ENCODE measurements at places on chromosomes 3 and 15. TPM values are rescaled to one million over a fixed set of nuclear protein-coding genes. Genes with fewer than 3 reads are reported as not detected.

CCDC12 gene
- 151 TPM for polyA plus RNA-seq

ADCY5 gene
- polyA plus RNA-seq = not detected

TRH gene
- polyA plus RNA-seq = not detected

PPP1R14D gene
- 0.56 TPM for polyA plus RNA-seq

NPAP1 gene
- polyA plus RNA-seq = not detected

SLC7A14 gene
- polyA plus RNA-seq = not detected

BNC1 gene
- not detected for polyA plus RNA-seq

RBP2 gene
- polyA plus RNA-seq = not detected

DGKG gene
- polyA plus RNA-seq = 2.5 TPM

SI gene
- polyA plus RNA-seq = not detected

GPR171 gene
- polyA plus RNA-seq = 1.1 TPM

GRAMD2A gene
- polyA plus RNA-seq = not detected

SLC6A20 gene
- 0.69 TPM for polyA plus RNA-seq

GPR156 gene
- not detected for polyA plus RNA-seq

GABRR3 gene
- polyA plus RNA-seq = not detected

CFAP100 gene
- not detected for polyA plus RNA-seq

C3orf62 gene
- 1.5 TPM for polyA plus RNA-seq

ARL6 gene
- 1.9 TPM for polyA plus RNA-seq

HIGD1A gene
- polyA plus RNA-seq = 66.7 TPM

SLC6A1 gene
- not detected for polyA plus RNA-seq

GABRB3 gene
- polyA plus RNA-seq = not detected

STOML1 gene
- polyA plus RNA-seq = 6.6 TPM

THAP10 gene
- 0.68 TPM for polyA plus RNA-seq

SEMA3G gene
- 0.04 TPM for polyA plus RNA-seq

GPR176 gene
- polyA plus RNA-seq = 0.46 TPM

CFAP91 gene
- polyA plus RNA-seq = not detected

EFCAB12 gene
- polyA plus RNA-seq = 0.71 TPM

ATP13A4 gene
- polyA plus RNA-seq = 0.85 TPM

POLQ gene
- polyA plus RNA-seq = not detected

LRRC49 gene
- not detected for polyA plus RNA-seq

LRRIQ4 gene
- polyA plus RNA-seq = not detected

SLC28A1 gene
- polyA plus RNA-seq = not detected

UBAP1L gene
- 0.26 TPM for polyA plus RNA-seq

SERF2 gene
- polyA plus RNA-seq = 1,765 TPM

FOXL2NB gene
- polyA plus RNA-seq = not detected

VPS18 gene
- polyA plus RNA-seq = 27.0 TPM

GOLGA8J gene
- not detected for polyA plus RNA-seq

TIMP4 gene
- polyA plus RNA-seq = not detected

GHSR gene
- polyA plus RNA-seq = not detected

CHAC1 gene
- 0.84 TPM for polyA plus RNA-seq

SLC22A14 gene
- not detected for polyA plus RNA-seq

CCNB2 gene
- 0.79 TPM for polyA plus RNA-seq

ARF4 gene
- 114 TPM for polyA plus RNA-seq

PLAAT1 gene
- polyA plus RNA-seq = not detected

FGD5 gene
- polyA plus RNA-seq = not detected

LAMB2 gene
- polyA plus RNA-seq = not detected
